Activated T-helper 1 cell treated with Interleukin-2 at 50 U/mL for 16 hours (primary cell): ENCODE measurements at places on chromosomes 7 and 10.

DNA sequence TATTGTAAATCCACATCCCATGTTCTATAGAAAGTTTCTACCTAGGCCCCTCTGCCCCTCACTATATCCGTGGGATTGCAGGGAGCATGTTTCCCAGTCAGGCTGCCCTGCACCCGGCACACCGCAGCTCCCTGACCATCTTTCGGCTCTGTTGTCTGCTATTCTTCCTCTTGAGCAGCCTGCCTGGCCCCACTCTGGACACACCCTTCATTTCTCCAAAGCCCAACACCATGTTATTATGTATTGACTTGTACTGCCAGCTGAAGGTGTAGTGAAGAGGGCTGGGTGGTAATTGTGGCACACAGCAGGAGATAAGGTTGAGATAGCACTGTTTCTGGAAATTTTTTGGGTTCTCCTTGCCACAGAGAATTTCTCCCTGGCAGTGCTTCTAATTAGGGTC, 9.8 kb downstream of the LRMDA start:
- no peak for DNase-seq

DNA sequence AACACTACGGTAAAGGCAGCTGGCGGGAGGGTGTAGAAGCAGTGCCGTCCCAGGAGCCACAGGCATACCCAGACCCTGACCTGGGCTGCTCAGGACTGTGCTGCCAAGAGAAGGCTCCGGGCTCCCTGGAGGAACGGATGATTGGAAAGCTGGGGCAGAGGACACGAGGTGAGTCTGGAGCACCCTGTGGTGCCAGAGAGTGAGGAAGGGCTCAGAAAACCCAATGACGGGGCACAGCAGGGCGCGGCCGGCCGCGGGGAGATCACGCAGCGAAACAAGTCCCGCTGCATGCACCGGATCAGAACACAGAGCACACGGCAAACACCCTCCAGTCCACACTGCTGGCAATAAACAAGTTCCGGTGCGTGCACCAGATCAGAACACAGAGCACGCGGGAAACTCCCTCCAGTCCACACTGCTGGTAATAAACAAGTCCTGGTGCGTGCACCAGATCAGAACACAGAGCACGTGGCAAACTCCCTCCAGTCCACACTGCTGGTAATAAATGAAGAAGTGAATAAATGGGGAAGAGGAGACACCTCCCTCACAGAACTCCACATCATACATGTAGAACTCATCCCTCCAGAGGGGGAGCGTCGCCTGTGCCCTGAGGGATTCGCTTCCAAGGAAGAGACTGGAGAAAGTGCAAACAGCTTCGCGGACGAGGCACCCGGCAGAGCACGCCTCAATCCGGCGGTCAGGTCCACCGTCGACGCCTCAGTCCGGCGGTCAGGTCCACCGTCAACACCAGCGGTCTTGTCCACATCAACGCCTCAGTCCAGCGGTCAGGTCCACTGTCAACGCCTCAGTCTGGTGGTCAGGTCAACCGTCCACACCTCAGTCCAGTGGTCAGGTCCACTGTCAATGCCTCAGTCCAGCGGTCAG, 265.0 kb downstream of the MAD1L1 start:
- no peak for DNase-seq

- DNase-seq = no peak
These were observed 14.0 kb downstream of the ITGB1 start for GRCh38 chr10:32943854-32944661.

GRCh38 chr7:35754741-35755140, 46.1 kb upstream of the SEPTIN7 start:
- DNase-seq = no peak

DNA sequence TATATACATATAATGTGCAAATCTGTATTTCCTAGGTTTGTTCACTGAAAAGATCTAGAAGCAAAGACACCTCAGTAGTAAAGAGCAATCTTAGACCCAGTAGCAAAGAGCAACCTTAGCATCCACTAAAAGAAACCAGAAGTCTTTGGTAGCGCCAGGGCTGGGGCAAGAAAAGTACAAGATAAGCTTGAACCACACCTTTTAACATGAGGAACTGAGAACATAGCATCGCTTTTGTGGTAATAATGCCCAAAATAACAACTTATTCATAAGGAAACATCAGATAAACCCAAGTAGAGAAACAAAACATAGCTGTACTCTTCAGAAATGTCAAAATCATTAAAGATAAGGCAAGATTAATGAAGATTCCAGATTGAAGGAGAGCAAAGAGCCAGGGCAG, 173.4 kb downstream of the IMMP2L start:
- DNase-seq = no peak

GRCh38 chr7:158754746-158755444, 50.3 kb upstream of the NCAPG2 start:
- no peak for DNase-seq

DNA sequence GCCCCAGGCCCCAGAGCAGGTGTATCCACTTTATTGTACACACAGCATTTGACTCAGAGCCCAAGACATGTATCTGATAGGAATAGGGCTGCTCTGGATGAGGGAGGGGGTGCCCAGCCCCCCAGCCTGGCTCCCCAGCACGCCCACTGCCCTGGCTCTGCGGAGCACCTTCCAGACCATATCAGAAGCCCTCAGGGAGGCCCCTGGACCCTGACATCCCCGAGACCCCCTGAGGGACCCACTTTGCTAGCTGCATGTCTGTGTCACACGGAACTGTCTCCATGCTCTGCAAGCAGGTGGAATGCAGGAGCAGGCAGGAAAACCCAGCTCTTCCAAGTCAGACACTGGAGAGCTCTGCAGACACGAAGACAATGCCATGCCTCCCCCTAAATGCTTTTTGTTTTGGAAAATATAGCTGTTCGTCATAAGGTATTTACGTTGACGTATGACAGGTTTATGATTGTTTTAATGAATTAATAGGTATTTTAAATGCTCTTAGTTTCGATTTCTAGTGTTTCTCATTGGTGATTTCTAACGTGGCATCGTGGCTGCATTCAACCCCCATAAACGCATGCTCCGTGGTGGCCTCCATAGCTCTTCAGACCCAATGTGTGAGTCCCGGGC, 92.8 kb upstream of the INSIG1 start:
- DNase-seq = no peak

GRCh38 chr10:100811752-100812750, 66.7 kb downstream of the PAX2 start:
- DNase-seq = no peak

DNA sequence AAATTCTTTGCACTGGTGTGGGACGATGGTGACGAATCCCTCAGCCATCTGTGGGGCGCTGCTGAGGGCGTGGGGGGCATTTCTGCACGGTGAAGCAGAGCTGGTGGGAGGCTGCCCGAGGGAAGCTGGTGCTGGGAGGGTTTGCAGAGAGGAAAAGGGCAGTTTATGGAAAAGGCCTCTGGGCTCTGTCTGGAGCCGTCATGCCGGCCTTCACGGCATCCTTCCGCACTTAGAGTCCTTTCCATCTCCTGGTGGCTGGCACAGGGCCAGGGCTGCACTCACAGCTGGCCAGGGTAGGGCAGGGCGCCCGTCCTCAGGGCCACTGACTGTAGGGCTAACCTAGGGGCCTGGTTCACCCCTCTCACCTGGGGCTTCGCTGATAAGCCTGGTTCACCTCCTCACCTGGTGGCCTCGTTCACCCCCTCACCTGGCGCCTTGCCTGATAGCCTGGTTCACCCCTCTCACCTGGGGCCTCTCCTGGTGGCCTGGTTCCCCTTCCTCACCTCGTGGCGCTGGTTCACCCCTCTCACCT, 598 bp upstream of the AMZ1 start:
- DNase-seq = no peak

- no peak for DNase-seq
These were observed 578.1 kb upstream of the FZD8 start for GRCh38 chr10:36220151-36220550.

GRCh38 chr7:117138495-117138894, 184.4 kb downstream of the WNT2 start:
- no peak for DNase-seq

DNA sequence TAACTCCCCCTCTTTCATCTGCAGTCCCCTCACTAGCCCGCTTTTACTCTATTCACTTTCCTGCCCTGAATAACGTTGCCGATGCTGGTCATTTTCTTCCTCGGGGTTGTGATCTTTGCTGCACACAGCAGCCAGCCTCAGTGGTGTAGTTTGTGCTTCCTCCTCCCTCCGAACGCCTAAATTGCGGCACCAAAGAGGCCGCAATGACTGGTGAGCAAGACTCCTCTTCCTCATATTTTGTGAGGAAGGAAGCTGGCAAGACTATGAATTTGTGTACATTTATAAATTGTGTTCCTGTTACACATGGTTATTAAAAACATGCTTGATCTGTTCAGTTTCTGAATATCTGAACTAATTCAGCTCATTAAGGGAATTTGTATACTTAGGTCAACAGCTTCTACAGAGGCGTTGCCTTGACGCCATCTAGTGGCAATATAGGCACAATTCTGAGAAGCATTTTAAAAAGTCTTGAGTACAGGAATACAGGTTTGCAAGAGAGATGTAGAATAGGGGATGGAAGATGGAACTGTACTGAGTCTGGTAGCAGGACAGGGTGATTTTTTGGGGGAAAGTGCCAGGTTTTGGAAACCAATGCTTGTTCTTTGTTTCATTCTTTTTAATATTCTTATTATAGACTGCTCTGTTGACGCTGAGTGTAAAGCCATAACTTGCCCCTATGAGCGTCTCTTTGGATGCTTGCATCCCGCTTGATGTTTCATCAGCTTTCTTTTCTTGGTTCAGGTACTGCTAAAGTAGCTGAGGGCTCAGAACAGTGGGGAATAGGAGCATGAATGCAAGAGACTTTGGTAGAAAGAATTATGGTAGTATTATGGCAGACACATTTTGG, 4.1 kb upstream of the TAS2R5 start:
- no peak for DNase-seq

DNA sequence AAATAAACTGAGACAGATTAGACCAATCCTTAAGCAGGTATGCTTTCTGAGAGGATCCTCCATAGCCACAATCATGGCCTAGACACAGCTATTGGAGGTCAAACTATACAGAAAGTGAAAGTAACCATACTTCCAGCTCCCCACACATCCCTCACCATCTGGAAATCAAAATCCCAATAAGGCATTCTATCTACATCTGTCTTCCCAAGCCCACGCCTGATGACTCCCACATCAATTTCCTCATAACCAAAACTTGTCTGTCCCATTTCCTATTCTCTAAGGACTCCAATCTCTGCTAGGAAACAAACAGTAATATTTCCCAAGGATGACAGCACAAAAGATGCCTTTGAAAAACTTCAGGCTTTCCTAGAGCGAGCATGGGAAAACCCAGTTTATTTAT, 247.3 kb upstream of the HPS1 start:
- no peak for DNase-seq

DNA sequence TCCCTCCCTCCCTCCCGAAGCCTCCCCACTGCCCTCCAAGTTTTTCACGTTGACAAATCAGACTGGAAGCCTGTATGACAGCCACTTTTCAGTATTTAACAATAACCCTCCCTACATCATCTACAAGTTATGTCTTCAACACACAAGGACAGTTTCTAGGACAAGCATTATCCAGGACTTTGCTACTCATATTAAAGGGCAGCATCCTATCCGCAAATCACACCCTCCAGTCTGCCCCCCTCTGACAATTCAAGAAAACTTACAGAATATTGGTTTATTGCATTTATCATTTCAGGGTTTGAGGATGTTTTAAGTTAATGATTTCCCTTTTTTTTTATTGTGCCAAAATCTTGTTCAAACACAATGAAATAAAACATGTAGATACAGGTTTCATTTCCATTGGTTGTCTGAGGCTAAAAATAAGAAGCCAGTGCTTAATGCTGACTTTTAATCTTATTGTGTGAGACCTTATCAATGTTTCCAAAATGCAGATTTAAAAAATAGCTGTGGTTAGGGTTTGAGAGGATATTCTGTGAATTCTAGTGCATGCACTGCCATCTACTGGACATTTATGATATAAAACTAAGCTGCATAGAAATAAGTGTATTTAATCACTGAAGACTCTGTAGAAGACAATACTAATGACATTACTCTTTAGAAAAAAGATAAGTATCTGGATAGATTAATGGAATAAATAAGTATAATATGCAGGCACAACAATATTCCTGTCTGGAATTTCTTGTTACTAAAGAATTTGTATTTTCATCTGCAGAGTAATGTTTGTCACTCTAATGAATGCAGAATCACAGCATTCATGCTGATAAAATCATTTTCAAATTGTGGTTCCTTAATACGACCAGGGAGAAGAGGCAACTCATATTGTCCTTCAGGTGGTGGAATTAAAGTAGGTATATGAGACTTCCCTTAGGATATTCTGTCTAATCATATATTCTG, 64.1 kb downstream of the CAV1 start:
- DNase-seq = no peak

GRCh38 chr7:110771717-110772116, 319.2 kb upstream of the LRRN3 start:
- DNase-seq = no peak

DNA sequence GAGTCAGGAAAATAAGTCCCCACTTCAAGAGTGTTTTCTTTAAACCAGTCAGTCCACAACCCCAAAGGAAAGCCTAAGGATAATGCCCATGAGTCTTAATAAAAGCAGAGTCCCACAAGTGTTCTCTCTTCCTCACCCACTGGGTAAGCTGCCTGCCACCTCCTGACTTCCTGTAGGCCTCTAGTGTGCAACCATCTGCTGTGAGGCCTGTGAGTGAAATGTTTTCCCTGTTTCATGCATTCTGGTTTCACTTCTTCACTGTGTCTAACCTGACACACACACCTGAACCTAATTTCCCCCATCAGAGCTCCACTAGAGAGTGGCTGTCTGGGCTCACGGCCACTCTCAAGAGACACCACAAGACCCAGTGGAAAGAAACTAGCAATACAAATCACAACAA, 38.9 kb upstream of the GDF10 start:
- DNase-seq = no peak

DNA sequence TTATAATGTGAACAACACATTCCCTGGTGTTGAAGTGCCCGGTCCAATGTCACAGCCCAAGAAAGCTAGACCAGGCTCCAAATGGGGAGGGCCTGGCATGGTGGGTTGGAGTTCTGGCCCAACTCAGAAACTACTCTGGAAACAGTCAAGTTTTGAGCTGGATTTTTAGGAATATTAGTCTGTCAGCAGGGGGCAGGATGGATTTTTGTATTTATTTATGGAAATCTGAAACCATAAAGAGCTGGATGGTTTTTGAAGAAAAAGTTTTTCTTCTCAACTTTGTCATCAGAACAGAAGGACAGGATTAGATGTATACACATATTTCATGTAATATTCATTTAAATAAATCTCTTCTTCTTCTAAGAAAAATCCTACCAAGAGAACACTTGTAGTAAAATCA, 97.5 kb downstream of the POU6F2 start:
- no peak for DNase-seq

- no peak for DNase-seq
These were observed 11.0 kb upstream of the AHCYL2 start for GRCh38 chr7:129213828-129214227.

DNA sequence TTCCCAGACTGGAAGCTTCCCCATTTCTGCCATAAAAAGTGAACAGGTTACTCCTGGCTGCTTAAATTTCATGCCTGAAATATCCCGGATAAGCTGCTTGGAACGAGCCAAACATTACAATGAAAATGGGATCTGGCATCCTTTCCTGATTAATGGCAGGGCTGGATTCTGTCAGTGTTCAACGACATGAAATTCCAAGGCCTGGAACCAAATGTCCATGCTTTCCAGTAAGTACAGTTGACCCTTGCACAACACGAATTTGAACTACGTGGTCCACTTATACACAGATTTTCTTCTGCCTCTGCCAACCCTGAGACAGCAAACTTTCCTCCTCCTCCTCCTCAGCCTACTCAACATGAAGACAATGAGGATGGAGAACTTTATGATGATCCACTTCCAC, 65.4 kb downstream of the SGMS1 start:
- DNase-seq = no peak

- DNase-seq = no peak
These were observed 85.9 kb downstream of the UBE3C start for GRCh38 chr7:157224627-157225026.

- DNase-seq = no peak
These were observed at the start of gene ZNF853 for GRCh38 chr7:6614953-6615722. TSS of gene ZNF853 (plus strand) at chr7:6615610. CDS start at chr7:6616175, 565 bp downstream.
